ENCODE measurements at places on chromosomes 7 and 10. TPM values are rescaled to one million over a fixed set of nuclear protein-coding genes. Genes with fewer than 3 reads are reported as not detected.

DNA sequence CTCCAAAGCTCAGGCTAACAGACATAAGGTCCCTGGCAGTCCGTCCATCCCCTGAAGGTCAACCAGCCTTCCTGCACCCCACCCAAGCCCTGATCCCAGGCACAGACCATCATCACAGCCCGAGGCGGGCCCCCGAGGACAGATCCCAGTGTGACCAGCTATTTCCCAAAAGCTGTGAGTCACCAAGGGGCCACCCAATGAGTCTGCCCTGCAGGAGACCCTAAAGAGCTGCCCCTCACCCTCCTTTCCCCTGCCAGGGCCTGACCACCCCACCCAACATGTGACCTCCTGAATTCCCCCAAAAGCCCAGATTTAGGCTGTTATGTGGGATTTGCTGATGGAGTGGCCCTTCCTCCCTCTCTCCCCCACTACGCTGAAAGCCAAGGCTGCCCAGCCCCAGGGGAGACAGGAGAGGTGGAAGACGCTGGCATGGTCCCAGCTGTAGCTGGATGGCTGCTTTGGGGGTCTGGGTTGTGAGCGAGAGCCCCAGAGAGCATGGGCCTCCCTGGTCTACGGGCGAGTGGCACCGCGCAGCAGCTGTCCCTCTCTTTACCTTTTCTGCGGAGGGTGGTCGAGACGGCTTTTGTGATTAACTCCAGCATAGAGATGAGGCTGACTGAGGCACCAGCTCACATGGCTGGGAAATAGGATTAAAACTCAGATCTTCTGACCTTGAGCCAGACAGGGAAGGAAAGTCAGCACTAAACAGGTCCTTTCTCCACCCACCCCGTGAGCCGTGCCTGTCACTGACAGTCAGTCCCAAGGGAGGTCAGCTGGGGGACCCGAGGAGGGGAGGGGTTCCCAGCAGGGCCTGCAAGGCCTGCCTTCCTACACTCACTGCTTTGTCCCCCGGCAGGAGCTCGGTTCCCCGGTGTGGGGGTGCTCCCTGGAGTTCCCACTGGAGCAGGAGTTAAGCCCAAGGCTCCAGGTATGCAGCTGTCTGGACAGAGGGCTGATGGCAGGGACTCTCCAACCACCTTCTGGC, 16.7 kb downstream of the ELN start:
- DNase-seq = peak; percentile 3
- H3K36me3 ChIP-seq = peaks cover 15% of the 10 kb centered on the region
- H3K4me1 ChIP-seq = peaks cover 28% of the 10 kb centered on the region
- H3K27ac ChIP-seq = no peak overlapping the region
- H3K27me3 ChIP-seq = peaks cover 3% of the 10 kb centered on the region

DNA sequence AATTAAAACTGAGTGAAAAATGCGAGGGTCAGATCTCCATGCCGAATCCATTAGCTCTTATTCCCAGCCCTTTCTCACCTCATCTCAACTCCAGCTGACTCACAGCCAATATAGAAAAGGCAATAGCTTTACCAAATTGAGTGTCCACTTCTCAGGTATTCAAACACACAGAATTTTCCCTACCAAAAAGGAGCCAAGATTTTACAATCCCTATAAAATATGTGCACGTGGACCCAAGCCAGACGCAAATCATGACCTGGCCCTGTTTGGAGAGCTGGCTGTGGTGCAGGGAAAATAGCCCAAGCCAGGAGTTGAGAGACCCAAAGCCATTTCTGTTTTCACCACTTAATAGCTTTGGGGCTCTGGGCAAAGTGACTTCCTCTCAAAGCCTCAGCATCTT, 379.7 kb upstream of the AUTS2 start:
- H3K4me3 ChIP-seq = no peak overlapping the region
- H3K36me3 ChIP-seq = no peaks in the 10 kb centered on the region
- H3K4me1 ChIP-seq = peaks cover 12% of the 10 kb centered on the region
- peak overlapping the region; percentile 24 for H3K27ac ChIP-seq
- peak; percentile 92 for DNase-seq

- H3K27me3 ChIP-seq = peaks cover 2% of the 10 kb centered on the region
- H3K36me3 ChIP-seq = no peaks in the 10 kb centered on the region
- H3K4me3 ChIP-seq = no peak overlapping the region
- no peak for DNase-seq
- peaks cover 3% of the 10 kb centered on the region for H3K4me1 ChIP-seq
- H3K27ac ChIP-seq = no peak overlapping the region
These were observed 90.5 kb upstream of the MACROH2A2 start for GRCh38 chr10:69961881-69962745.

DNA sequence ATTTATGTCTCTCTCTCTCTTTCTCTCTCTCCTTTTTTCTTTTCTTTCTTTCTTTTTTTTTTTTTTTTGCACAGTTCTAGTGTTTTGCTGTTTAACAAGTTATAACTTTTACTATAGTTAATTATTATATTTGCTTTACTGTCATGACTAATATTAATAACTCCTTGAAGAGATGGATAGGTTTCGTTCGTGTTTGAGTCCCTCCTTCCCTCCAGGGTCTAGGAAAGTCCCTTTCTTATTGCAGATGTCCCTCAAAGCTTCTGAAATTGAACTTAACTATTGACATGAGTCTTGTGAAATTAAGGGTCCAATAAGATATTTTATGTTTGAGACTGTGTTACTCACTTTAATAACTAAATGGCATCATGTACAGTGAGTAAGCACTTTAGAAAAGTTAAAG, 131.4 kb downstream of the PLXDC2 start:
- no peak overlapping the region for H3K4me3 ChIP-seq
- no peak for DNase-seq
- no peak overlapping the region for H3K27ac ChIP-seq
- H3K4me1 ChIP-seq = peaks cover 10% of the 10 kb centered on the region

DNA sequence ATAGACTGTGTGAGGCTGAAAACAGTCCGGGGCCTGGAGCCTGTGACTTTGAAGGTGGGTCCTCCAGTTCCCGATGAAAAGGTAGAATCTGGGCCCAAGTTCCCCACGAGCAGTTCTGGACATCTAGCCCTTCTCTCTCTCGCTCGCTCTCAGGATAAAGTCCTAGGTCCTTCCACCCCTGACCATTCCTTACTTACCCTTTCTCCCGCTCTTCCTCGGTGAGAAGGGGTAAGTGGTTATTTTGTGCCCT, 713 bp downstream of the IMMP2L start:
- H3K27ac ChIP-seq = peak overlapping the region; percentile 82
- H3K4me1 ChIP-seq = peaks cover 8% of the 10 kb centered on the region
- H3K4me3 ChIP-seq = peak overlapping the region; percentile 67
- H3K27me3 ChIP-seq = no peaks in the 10 kb centered on the region
- peaks cover 5% of the 10 kb centered on the region for H3K36me3 ChIP-seq

GRCh38 chr7:134829380-134829986, 50.0 kb downstream of the CALD1 start:
- H3K27me3 ChIP-seq = no peaks in the 10 kb centered on the region
- DNase-seq = no peak
- H3K4me1 ChIP-seq = no peaks in the 10 kb centered on the region

DNA sequence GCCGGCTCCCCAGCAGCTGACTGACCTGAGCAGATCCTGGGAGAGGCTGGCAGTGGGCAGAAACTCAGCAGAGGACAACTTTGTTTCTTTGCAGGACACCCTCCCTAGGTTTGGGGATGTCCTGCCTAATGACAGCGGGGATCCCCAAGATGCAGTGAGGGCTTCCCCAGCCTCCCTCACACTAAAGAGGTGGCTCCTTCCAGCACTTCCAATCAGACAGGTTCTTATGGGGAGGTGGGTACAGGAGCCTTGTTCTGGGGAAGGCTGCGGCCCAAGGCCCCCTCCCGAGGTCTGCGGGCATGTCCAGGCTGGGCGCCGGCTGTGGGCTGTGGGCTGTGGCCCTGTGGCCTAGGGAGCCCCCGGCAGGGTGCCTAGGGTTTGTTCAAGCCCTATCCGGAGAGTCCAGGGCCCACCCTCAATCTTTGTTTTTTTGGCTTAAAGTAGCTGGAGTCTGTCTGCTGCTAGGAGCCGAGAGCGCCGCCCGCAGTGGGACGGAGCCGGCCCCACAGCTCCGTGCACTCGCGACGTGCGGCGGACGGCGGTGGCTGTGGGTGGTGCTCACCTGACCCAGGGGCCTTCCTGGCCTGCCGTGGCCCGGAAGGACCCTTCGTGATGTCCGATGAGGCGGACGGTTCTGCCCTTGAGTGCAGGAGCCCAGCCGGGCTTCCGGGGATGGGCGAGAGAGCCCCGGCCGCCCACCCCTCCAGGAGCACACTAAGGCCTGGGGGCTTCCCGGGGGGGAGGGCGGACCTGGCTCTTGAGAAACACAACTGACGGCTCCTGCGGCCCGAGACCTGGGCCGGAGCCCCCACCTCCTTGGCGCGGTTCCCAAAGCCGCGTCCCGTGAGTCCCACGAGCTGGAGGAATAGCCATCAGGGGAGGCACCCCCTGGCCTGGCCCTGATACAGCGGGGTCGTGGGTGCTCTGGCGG, 57.2 kb downstream of the PDGFA start:
- H3K4me1 ChIP-seq = peaks cover 73% of the 10 kb centered on the region
- peak overlapping the region; percentile 89 for H3K27ac ChIP-seq
- no peak for DNase-seq
- H3K36me3 ChIP-seq = no peaks in the 10 kb centered on the region
- peaks cover 35% of the 10 kb centered on the region for H3K27me3 ChIP-seq

DNA sequence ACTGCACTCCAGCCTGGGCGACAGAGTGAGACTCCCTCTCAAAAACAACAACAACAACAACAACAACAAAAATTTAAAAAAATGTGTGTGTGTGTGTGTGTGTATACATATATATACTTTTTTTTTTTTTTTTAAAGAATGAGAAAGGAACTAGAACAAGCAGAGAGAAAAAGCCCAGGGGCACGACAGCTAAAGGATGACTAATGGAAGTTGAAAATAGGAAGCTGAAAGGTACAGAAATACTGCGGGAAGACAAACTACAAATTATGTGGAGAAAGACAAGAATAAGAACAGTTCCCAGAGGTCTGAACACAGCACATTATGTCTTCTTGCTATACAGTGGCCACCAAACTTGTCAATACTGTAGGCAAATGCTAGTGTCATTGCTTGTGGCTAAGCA, 141.9 kb upstream of the PRSS1 start:
- no peak overlapping the region for H3K27ac ChIP-seq
- no peaks in the 10 kb centered on the region for H3K4me1 ChIP-seq
- DNase-seq = no peak
- no peaks in the 10 kb centered on the region for H3K36me3 ChIP-seq
- no peak overlapping the region for H3K4me3 ChIP-seq

DNA sequence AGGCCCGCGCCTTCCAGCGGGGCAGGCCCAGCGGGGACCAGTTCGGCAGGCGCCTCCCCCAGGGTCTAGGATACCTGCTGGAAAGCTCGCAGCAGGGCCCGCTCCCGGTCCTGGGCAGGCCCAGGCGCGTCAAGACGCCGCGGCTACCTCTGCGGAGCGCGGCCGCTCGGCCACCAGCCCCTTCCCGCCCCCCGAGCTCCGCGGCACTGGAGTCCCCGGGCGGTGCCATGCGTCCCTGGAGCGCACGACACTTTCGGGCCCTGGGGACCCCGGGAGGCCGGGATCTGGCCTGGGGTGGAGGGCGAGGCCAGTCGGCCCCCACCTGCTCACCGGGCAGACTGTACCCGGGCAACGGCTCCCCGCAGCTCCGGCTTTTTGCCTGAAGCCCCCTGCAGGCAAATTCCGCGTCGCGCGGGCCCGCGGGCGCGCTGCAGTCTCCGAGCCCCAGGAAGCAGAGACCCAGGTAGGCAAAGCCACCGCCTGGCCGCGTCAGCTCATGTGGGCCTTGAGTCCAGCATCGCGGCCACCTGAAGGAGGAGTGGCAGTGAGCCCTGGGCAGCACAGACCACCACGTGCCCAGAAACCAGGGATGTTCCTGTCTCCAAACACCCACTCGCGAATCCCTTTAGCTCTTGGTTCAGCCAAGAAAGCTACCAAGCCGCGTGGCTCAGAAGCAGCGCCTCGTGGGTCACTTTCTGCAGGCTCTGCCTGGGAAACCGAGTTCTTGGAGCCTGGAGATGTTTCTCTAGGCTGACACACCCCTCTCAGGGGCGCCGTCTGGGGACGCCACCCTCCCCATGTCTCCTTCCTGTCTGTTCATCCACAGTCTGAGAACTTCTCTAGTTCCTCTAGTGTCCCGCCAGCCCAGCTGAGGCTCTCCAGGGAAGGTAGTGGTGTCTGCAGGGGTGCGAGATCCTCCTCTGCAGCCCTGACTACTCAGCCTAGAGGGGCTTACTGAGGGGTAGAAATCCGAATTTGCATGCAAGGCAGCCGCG, 46.1 kb upstream of the APBB1IP start:
- H3K4me3 ChIP-seq = no peak overlapping the region
- no peaks in the 10 kb centered on the region for H3K36me3 ChIP-seq
- H3K4me1 ChIP-seq = no peaks in the 10 kb centered on the region
- no peak for DNase-seq

GRCh38 chr10:124590216-124591122, 128.8 kb downstream of the LHPP start:
- H3K4me3 ChIP-seq = no peak overlapping the region
- no peak overlapping the region for H3K27ac ChIP-seq
- peaks cover 31% of the 10 kb centered on the region for H3K4me1 ChIP-seq

GRCh38 chr7:44259547-44260457, 59.0 kb downstream of the YKT6 start:
- H3K4me1 ChIP-seq = peaks cover 38% of the 10 kb centered on the region
- peak; percentile 91 for DNase-seq
- peak overlapping the region; percentile 9 for H3K27ac ChIP-seq

DNA sequence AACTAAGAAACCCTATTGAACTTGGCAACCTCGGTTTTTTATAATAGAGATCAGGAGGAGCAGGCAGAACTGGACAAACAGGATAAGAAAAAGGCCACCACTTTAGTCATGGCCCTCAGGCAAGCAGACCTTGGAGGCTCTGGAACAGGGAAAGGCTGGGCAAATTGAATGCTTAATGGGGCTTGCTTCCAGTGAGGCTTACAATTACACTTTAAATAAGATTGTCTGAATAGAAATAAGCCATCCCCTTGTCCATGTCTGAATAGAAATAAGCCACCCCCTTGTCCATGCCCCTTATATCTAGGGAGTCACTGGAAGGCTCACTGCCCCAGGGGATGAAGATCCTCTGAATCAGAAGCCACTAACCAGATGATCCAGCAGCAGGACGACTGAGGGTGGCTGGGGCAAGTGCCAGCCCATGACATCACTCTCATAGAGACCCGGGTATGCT, 40.6 kb downstream of the AKR1B15 start:
- H3K4me3 ChIP-seq = no peak overlapping the region
- H3K27ac ChIP-seq = no peak overlapping the region
- DNase-seq = no peak
- H3K27me3 ChIP-seq = no peaks in the 10 kb centered on the region

TMEM196 gene
- total RNA-seq = 0.04 TPM

CCDC136 gene
- 10.7 TPM for total RNA-seq

LIPM gene
- total RNA-seq = not detected

GBX1 gene
- 0.44 TPM for total RNA-seq

C7orf33 gene
- 0.27 TPM for total RNA-seq

SPDYE6 gene
- not detected for total RNA-seq

Measured in muscle of leg (tissue), 16 donors.